A172 (cell line): ENCODE measurements at places on chromosomes 1 and 21.

DNA sequence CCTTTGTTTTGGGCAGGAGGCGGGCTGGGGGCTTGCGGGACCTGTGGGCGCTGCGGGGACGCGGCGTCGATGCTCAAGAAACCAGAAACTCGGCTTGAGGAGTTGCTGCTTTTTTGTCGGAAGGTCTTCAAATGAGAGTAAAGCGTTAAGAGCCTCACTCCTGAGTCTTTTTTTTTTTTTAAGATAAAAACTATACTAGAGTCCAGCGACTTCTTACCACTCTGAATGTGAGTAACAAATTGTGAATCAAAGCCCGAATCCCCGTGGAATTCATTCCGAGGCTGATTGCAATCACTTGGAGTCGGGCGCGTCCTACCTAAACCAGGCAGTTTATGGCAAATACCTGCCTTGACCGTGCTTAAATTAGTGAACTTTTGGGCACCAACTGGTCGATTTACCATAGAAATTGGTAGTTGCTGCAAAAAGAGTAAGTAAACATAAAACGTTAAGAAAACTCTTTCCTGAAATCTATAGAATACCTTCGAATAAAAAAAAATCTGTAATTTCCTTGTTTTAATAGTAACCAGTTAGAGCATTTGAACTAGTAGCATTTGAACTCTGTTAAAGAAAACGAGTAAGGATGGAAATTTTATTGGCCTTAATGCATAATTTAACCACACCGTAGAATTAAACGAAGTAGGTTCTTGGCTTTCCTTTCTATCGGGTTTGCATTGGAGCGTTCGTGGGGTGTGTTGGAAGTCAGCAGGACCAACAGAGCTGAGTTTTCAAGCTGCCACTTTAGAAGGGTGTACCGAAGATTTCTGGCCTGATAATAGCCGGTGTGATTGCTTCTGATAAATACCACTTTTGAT lies 769 bp downstream of the GPSM2 start:
- DNase-seq = peak; percentile 20

DNA sequence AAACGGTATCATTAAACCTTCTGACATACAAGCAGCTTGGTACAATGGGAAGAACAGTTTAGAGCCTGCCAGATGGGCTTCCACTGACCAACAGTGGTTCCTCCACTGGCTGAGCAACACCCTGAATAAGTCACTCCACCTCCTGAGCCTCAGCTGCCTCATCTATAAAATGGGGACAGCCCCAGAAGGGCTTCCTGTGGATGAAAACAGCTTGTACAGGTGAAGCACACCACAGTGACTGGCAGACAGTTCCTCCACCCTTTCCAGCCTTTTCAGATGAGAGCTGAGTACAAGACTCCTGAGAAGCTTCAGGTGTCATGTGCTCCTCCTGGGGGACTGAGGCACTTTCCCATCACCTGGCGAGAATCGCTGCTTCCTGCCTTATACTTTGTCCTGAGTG lies 2.1 kb downstream of the CAPZB start:
- no peak for DNase-seq

- no peak for DNase-seq
These were observed 7.5 kb downstream of the XKR8 start for GRCh38 chr1:27967106-27967883.

GRCh38 chr1:21550097-21550496 lies 40.9 kb downstream of the ALPL start:
- DNase-seq = no peak

GRCh38 chr1:34625521-34626015 lies 129.3 kb upstream of the GJB5 start:
- no peak for DNase-seq

- DNase-seq = no peak
These were observed 998.0 kb upstream of the B3GALT2 start for GRCh38 chr1:194184425-194184824.

GRCh38 chr1:88691540-88691939 lies 7.5 kb downstream of the PKN2 start:
- DNase-seq = no peak
